Fibroblast of the aortic adventitia (primary cell): ENCODE measurements at places on chromosomes 3 and 15.

GRCh38 chr3:117853923-117854668, 1144.5 kb downstream of the TUSC7 start:
- peak; percentile 56 for DNase-seq

- no peak for DNase-seq
Observed at GRCh38 chr15:79967298-79968182, 3.5 kb downstream of the BCL2A1 start.

- peak; percentile 76 for DNase-seq
Observed at GRCh38 chr15:101115786-101116680, 135.8 kb downstream of the CHSY1 start.

GRCh38 chr3:143643905-143644304, 204.4 kb downstream of the SLC9A9 start:
- no peak for DNase-seq

DNA sequence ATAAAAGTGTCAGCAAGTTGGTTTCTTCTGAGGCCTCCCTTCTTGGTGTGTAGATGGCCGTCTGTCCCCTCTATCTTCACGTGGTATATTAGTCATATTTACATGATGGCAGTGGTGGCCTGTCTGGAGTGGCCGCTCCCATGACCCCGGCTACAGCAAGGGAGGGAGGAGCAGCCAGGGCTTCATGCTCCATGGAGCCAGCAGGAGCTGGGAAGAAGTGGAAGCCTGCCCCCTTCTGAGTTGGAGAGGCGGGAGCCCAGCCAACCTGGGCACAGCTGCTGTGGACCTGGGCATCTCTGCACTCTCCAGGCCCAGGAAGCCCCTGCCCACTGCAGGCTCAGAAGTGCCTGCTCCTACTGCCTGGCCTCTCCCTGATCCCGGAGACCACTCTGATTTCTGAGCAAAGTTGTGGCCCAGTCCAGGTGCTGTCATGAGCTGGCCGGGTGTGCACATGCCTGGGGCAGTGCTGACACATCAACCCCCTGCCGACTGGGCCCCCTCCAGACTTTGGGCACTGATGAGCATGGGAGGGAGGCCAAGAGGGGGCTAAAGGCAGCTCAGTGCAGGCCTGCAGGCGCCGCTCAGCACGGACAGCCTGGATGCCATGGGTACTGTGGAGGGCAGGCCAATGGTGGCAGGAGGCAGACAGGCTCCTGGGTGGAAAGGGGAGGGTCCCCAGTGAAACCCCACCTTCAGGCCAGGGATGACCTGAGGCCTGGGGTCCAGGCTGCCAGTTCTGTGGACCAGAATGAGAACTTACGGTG, 84.8 kb downstream of the SERPINI1 start:
- no peak for DNase-seq

- peak; percentile 57 for DNase-seq
Observed at GRCh38 chr3:81741216-81741615, 20.2 kb downstream of the GBE1 start.

GRCh38 chr3:71456826-71457225, 126.7 kb downstream of the FOXP1 start:
- DNase-seq, result no peak

DNA sequence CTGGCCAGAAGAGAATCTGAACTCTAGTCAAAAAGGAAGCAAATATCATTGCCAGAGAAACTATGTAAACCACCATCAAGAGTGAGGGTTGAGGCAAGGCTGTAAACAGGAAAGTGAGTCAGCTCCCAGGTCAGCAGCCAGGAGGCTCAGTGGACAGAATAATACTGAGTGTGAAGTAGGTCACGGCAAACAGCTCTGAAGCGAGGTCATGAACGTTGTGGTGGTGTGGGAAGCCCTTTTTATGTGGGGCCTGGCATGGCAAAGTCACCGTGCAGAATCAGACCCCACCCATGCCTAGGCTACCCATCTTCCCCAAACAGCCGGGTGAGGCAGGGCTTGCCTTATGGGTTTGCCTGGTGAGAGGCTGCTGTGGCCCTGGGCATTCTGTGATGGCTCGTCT, 43.9 kb downstream of the THBS1 start:
- peak; percentile 89 for DNase-seq

GRCh38 chr3:59499000-59499399, 449.2 kb upstream of the CFAP20DC start:
- no peak for DNase-seq

GRCh38 chr15:89330119-89330518, 4.5 kb downstream of the POLG start:
- no peak for DNase-seq

DNA sequence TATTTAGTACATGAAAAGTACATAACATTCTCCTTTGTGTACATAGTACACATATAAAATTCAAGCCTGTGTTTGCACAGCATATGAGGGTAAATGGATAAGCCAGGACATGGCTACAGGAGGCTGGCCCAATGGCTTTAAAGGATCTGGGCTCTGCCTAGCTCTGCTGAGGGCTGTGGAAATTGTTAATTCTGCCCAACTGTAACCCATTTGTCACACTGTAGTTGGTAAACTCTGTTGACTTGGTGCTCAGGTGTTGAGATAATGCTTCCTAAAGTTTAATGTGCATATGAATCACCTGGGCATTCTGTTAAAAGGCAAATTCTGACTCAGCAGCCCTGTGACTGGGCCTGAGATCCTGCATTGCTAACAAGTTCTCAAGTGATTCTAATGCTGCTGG, 196.5 kb upstream of the ZPLD1 start:
- no peak for DNase-seq

DNA sequence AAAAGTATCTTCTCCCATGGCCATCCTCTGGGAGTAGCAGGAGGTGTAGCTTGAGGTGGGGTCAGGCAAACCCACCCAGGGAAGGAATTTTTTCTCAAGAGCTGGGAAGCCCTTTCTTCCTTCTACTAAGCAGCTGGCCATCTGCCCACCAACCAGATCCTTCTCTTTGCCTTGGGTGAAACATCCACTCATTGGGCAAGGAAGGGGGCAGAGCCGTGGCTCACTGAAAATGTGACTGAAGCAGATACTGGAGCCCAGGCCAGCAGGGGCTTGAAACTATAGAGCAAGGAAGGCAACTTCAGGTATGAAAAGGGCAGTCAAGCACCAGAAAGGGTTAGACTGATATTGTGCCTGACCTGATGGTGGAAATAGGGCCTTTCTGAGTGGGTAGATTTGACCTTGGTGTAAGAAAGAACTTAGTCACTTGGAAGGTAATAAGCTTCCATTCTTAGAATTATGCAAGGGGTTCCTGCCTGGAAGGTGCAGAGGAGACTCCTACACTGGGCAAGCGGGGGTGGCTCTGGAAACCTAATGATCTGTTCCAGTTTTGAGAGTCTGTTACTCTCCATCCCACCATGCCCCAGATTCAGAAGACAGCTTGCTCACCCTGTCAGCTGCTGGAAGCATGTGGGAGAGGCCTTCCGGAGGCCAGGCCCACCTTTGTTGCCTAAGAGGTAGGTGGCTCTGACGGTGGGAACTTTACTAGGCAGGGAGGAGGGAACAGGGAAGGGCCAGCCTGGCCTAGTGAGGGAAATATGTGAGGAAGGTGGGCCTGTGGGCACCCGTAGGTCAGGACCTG, 22.0 kb upstream of the PLA2G4E start:
- DNase-seq, result no peak

DNA sequence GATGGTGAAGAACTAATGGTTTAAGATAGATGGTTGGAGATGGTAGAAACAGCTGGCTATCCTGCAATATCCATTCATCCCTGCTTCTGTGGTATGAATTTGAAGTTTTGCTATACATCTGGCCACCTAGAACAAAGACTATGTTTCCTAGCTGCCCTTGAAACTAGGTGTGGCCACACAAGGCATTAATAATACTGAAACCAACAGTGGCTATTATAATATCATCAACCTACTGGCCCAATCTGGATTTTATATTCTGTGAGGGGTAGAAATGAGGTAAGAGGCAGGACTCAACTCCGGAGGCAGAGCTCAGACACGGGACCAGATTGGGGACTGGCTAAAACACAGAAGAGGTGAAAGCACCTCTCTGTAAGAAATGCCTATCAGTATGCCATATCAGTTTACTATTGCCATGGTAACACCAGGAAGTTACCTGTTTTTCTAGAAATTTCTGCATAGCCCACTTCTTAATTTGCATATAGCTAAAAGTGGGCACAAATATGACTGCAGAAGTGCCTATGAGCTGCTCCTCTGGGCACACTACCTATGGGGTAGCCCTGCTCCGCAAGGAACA, 8.4 kb downstream of the IFT80 start:
- DNase-seq, result no peak
